Activated gamma-delta T cell treated with anti-CD3 and anti-CD28 coated beads, Interleukin-2, amount 50 U/mL, for 16 hours (primary cell): ENCODE measurements at places on chromosomes 11 and 22.
A peak's percentile ranks its signal among the peaks of the same experiment; 100 is the strongest.

DNA sequence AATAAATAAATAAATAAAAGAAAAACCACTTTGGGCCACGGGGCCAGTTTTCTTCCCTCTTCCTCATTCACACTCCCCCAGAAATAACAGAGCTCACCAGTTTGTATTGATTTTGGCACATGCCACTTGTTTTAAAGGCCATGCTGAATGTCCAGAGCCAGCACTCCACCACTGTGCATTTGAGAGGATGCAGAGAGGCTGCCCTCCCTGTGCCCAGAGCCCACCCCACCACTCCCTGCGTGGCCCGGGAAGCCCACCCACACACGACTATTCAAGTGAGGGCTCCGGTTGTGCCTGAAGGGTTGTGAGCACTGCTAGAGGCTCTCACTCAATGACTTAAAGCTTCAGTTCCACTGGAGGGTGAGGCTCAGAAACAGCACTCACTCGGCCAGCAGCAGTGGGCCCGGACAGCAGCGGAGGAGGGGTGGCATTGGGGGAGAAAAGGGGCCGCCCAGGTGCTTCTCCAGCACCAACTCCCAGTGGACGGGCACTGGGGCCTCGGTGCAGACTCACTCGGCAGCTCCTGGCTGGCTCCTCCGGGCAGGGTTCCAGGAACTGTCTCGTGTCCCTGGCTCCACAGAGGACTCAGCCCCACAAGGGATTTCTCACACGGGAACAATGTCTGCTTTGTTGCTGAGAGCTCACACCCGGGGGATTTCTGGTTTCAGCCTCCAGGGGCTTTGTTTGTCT lies 112.7 kb downstream of the SHANK2 start:
- no peak for DNase-seq

DNA sequence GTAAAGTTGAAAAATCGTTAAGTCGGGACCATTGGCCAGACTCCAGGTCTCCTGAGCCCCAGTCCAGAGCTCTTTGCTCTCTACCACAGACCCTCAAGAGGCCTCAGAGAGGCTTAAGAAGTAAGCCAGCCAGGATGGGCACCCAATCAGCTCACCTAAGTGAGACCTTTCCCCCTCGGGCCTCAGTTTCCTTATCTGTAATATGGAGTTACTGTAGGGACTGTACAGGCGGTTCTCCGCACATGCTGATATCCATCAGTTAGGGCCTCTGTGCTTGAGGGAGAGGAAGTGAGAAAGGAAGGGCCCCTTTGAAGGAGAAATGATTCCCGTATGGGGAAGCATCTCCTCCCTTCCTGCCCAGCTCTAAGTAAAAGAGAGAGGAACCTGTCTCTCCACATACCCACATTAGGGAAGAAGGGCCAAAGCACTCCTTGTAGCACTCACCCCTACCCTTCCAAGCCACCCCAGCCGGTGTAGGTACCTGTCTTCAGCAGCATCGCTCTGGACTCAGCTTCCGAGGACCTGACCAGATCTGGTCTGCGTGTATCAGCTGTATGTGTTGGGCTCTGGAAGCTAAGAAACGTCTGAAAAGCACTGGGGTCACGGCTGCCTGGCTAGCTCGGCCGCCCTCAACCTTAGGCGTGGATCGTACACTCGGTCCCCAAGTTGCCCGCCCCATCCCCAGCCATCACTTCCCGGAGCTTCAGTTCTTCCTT lies 653 bp downstream of the NAGA start:
- DNase-seq = no peak

GRCh38 chr11:63978551-63979239 lies 4.3 kb downstream of the COX8A start:
- no peak for DNase-seq

GRCh38 chr22:50267591-50268390 lies 2.4 kb downstream of the MAPK11 start:
- no peak for DNase-seq

DNA sequence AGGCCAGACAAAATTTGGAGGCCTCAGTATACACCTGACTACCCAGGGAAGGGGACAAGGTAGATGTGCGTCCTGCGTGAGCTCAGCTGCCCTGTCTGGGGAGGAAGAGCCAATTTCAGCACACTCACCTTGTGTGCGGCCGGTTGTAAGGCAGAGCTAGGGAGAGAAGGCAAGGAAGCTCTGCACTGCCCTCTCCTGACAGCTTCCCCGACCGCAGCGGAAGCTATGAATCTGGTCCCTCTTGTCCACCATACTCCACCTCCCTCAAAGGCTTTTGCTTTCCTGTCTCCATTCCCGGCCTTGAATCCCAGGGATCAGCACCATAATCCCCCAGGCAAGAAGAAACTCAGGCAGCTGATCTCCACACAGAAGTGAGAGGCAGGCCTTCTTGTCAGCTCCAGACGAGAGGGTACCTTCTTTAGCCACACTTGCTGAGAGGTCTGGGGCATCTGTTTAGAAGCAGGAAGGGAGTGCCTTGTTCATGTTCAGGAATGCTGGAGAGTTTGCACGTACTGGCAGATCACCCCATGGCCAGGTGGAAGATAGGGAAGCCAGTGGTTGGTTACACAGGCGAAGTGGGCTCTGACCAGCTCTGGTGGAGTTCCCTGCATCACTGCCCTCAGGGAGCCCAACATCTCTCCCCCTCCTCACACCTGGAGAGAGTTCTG lies 62.5 kb downstream of the FEZ1 start:
- no peak for DNase-seq

DNA sequence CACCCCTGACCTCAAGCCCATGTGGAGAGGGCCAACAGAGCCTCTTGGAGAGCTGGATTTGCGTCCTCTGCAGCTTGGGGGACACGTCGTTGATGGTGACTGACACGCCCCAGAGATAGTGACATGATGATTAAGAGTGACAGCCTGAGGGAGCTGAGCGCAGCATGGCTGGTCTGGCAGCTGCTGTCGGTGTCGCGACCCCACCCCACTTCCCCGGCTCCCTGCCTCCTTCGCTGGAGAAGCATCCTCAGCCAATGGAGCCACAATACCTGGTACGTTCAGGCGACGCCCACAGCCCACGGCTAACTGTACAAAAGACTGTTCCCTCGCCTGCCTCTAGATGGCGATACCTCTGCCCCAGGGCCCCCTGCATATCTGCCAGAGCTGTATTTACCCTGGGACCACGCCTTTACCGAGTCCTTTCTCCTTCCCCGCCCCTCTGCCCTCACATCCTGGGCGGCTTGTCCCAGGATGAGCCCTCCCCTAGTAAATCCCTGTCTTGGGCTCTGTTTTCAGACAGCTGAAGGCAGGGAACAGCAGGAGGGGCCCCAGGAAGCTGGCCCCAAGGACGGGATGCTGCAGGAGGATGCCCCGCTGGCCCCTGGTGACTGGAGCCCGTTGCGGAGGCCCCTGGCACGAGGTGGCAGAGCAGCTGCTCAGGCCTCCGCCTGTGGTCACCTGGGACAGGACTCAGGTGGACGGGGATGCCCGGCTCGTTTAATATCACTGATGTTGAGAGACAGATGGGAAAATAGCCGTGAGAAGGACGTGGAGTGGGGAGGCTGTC lies 90.6 kb downstream of the RPS6KA4 start:
- DNase-seq = peak; percentile 53

DNA sequence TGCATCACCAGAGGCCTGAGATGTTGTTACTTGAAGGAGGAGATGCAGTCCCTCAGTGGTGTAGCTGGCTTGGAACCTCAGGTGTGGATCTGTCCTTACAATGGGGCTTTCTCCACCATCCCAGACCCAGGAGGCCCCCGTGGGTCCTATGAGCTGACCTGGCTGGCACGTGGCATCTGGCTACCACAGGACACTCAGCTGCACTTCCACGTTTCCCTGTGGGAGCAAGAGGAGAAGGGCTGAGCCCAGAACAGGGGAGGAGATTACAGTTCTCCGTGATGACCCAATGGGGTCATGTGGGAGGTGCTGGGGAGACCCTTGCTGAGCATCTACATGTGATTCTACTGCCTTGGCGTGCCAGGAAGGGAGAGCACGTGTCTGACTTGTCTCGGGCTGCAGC lies 1448.4 kb downstream of the TBC1D22A start:
- no peak for DNase-seq
